ENCODE measurements at places on chromosomes 1 and 21. TPM values are rescaled to one million over a fixed set of nuclear protein-coding genes. Genes with fewer than 3 reads are reported as not detected.

BATF3 gene
- 2.4 TPM for total RNA-seq

L1TD1 gene
- 0.18 TPM for total RNA-seq

NKAIN1 gene
- total RNA-seq: 1.7 TPM

ADAM30 gene
- not detected for total RNA-seq

ADAMTS1 gene
- 3.3 TPM for total RNA-seq

AMY1A gene
- total RNA-seq: not detected

PLA2G2D gene
- total RNA-seq: not detected

PAPPA2 gene
- 0.03 TPM for total RNA-seq

FMN2 gene
- total RNA-seq: 1.9 TPM
